ENCODE measurements at places on chromosomes 11 and 22.

- DNase-seq = no peak
These were observed 111.8 kb downstream of the SNX19 start for GRCh38 chr11:130804306-130805076.

- DNase-seq = no peak
These were observed 1.2 kb downstream of the PRG3 start for GRCh38 chr11:57379732-57380131.

GRCh38 chr11:64316672-64317324 is 561 bp downstream of the TRMT112 start:
- DNase-seq = no peak

- no peak for DNase-seq
These were observed 107.9 kb upstream of the BMAL1 start for GRCh38 chr11:13169709-13170108.
